ENCODE measurements at places on chromosomes 1 and 21.

- DNase-seq: no peak
Measured at GRCh38 chr21:31203431-31204054, 140.5 kb downstream of the TIAM1 start.

DNA sequence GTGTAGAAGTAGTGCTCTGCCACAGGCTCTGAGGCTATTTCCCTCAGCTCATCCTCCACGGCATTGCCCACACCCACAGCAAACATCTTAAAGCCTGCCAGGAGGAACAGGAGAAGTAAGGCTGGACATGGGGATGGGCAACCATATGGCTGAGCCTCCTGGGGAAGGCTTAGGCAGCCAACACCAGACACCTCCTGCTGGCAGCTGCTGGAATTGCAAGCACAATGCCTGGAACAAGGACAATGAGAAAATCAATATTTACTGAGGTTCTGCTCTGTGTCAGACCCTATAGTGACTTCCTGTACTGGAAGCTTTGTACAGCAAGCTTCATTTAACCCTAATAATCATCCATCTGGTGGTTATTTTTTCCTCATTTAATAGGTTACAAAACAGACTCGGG lies 8.2 kb downstream of the MATN1 start:
- no peak for DNase-seq

GRCh38 chr1:172390683-172391551 lies 29.6 kb upstream of the C1orf105 start:
- no peak for DNase-seq

DNA sequence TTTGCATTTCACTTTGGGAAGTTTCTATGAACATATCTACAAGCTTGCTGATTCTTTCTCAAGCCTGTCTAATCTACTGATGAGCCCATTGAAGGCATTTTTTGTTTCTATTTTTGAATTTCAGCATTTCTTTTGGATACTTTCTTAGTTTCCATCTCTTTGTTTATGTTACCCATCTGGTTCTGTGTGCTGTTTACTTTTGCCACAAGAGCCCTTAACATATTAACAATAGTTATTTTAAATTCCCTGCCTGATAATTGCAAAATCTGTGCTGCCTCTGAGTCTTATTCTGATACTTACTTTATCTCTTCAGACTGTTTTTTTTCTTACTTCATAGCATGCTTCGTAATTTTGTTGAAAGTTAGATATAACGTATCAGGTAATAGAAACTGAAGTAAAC lies 75.8 kb upstream of the ZRANB2 start:
- no peak for DNase-seq

DNA sequence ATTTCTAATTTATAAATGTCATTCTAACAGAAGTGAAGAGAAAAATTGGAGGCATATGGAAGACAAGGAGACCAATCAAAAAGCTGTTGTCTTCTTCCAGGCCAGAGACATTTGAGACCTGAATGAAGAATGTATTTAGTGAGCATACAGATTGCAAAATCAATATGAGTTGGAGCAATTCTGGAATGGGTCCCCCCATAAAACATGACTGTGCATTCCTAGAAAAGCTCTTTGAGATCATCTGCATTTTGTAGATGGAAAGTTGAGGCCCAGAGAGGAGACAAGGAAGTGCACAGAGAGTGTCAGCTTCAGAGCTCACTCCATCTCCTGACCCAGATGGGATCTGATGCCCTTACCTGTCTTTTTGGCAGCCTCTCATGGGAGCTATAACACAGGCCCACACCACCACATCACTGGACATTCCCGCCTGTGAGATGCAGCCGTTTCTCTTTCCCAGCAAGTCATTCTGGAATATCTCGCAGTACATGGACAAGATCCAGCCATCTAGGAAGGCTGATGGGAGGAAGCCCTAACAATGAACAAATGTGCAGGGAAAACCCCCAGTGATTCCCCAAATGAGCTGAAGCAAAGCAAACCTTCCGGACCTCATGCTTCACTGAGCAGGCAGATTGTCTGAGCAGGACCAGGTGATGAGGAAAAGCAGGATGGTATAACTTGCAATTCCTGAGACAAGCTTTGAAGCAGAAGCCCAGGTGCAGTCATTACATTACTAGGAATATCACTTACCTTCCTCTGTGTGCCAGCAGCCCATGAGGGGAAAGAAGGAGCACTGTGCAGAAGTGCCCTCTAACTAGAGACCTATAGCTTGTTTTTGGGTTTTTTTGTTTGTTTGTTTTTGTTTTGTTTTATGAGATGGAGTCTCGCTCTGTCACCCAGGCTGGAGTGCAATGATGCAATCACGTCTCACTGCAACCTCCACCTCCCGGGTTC lies 445.6 kb downstream of the PLPP3 start:
- DNase-seq: no peak

DNA sequence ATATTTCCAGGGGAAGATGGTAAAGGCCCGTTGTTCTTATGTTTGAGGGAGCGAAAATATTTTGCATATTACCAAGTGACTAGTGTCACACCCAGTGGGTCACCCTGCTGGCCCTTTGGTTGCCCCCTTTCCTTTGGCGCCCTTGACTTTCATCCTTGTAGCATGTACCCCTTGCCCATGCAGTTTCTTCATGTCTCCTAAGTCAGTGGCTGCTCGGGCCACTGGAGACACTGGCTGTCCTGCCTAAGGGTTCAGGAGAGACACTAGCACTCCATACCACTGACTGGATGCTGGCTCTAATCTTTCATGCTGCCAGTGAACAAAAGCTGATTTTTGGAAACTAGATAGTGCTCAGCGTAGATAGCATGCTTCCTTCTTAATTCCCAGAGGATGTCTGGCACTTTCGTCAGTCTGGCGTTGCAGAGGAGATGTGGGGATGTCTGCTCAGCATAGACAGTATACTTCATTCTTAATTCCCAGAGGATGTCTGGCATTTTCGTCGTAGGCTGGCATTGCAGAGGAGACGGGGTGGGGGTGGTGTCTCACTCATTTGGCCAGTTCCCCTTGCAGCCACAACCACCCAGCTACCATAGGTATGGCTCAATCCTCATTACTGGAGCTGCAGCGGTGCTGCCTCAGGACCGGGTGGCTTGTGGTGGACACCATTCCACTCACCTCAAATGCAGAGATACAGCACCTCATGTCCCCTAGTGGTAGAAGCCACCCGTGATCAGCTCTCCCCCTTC lies 770.9 kb upstream of the TPTE start:
- DNase-seq: no peak

- DNase-seq: no peak
Measured at GRCh38 chr21:34621434-34622350, 6.8 kb upstream of the RCAN1 start.

DNA sequence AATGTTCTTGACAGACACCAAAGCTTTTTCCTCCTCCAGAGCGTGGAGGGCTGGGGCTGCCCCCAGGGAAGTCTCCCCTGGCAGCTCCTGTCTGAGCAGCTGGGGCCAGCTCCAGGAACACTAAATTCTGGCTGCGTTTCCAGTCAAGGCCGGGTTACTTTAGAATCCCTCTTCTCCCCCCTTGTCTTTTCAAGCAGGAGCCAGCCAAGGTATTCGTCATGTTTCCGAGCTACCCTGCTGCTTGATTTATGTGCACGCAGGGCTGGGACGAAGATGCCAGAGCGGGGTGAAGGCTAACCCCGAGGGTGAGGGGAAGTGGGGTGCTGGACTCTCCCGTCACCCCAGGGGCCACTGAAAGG lies 68.1 kb upstream of the ANGPTL1 start:
- DNase-seq: no peak

GRCh38 chr1:66247415-66248208 lies 286.3 kb upstream of the SGIP1 start:
- no peak for DNase-seq

GRCh38 chr1:191558379-191558778 lies 599.9 kb upstream of the RGS18 start:
- DNase-seq: no peak

DNA sequence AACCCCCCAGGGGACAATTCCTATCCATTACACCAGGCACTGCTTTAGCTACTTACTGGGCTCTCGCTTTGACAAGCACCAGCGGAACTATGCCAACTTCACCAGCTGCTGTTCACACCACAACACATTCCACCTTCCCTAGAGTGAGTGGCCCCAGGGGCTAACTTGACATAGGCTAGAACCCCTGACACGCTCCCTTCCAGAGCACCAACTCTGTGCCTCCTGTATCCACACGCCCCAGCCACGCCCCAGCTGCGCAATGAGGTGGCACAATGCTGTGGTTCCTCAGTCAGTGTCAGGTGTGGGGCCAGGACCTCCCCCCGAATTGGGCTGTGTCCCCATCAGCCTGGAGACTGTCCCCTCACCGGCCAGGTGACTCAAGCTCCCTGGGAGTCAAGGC lies 11.7 kb upstream of the FGR start:
- no peak for DNase-seq

- DNase-seq: peak; percentile 84
Measured at GRCh38 chr1:24930260-24931145, at the start of gene RUNX3. TSS of gene RUNX3 (minus strand) at chr1:24930276. CDS start at chr1:24929868, 408 bp downstream.

- DNase-seq: no peak
Measured at GRCh38 chr1:101006553-101006952, 19.0 kb downstream of the DPH5 start.

- DNase-seq: no peak
Measured at GRCh38 chr1:237711281-237711680, 179.4 kb downstream of the ZP4 start.

DNA sequence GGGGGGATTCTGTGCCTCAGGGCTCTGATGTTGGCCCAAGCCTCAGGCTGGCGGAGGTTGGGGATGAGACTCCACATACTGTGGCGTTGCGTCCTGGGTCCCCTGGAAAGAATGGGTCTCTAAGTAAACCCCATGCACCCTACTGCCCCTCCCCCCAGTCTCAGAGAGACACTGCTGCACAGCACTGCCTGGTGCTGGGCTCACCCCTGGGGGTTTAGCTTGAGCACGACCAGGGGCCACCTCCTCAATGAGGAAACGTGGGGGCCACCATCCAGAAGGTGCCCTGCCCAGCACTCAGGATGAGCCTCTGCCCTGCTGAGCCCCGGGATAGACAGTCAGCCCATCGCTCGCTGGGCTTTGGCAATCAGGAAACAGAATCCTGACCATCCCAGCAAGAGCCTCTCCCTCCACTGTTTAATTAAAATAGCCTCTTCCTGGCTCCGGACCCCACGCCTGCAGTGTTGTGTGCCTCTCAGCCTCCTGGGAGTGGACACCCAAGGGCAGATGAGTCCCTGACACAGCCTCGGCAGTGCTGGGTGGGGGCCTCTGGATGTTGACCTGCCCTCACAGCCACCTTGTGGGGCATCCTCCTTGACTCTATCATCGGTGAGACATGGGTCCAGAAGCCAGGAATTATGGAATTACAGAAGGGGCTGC lies 3.5 kb upstream of the KRTAP10-4 start:
- DNase-seq: no peak

DNA sequence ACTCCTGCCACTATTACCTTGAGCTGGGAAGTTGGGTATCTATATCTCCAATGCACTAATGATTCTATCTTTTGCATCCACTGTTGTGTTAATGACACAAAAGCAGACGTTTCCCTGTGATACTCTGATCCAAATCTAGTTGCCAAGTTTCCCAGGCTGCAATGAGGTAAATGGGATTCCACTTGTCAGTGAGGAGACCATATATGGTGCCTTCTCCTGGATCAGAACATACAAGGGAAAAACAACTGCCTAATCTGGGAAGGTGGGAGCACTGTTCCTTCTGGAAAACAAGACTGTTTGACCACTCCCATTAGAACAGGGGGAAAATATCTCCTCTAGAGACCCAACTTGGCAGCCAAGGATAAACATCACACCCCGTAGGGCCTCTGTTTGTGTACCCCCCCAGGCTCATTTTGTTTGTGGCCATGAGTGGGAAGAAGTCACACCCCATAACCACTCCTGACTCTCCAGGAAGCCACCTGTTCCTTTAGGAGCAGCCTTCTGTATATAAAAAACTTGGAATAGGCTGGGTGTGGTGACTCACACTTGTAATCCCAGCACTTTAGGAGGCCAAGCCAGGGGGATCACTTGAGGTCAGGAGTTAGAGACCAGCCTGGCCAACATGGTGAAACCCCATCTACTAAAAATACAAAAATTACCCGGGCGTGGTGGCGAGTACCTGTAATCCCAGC lies 28.5 kb upstream of the SLC6A9 start:
- DNase-seq: no peak

GRCh38 chr1:182682406-182682805 lies 2.0 kb downstream of the RGS8 start:
- DNase-seq: no peak

DNA sequence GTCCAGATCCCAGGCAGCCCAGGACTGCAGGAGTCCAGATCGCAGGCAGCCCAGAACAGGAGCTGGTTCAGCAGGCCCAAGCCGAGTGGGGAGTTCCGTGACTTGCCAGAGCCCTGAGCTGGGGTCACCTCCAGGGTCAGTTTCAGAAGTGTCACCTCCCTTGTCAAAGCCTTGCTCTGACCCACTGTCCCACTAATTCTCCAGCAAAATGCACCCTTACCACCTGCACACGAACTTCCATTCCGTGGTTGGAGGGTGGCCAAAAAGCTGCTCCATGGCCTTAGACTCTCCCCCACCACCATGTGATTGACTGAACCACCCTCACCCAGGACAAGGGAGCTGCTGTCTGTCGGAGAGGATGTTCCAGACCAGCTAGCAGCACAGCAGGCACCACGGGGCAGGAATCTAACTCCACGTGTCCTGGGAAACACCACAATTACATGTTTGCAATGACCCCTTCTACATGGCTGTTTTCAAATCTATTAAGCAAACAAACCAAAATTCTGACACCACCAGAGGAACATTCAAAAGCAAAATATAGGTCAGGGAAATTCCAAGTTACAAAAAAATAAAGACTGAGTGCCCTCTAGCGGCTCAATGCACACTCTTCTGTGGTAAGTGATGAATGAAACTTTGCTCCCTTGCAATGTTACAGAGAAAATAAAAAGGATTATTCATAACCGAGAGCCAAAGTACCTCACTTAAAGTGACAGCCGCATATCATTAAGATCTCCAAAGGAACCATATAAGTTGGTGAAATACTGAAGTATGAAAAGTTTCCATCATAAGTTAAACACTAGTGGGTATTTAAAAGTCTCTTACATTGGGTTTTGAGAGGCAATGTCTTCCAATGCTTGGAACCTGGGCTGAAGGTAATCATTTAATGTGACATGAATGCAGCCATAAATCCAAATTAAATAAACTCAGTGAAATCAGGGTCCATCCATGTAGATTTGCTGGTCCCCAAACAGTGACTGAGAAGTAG lies 76.3 kb downstream of the NPHP4 start:
- DNase-seq: no peak

- no peak for DNase-seq
Measured at GRCh38 chr21:42558846-42559245, 45.2 kb downstream of the SLC37A1 start.

All from activated CD8-positive, alpha-beta memory T cell treated with anti-CD3 and anti-CD28 coated beads for 48 hours (primary cell).